SW 1271 (cell line): ENCODE measurements at places on chromosomes 1 and 21.

GRCh38 chr1:21946836-21947587 is 9.9 kb upstream of the HSPG2 start:
- no peak for DNase-seq

- no peak for DNase-seq
These were observed 898.6 kb downstream of the AMY1C start for GRCh38 chr1:104648269-104648691.

GRCh38 chr1:201983380-201983805 is 945 bp downstream of the RNPEP start:
- DNase-seq, result no peak

DNA sequence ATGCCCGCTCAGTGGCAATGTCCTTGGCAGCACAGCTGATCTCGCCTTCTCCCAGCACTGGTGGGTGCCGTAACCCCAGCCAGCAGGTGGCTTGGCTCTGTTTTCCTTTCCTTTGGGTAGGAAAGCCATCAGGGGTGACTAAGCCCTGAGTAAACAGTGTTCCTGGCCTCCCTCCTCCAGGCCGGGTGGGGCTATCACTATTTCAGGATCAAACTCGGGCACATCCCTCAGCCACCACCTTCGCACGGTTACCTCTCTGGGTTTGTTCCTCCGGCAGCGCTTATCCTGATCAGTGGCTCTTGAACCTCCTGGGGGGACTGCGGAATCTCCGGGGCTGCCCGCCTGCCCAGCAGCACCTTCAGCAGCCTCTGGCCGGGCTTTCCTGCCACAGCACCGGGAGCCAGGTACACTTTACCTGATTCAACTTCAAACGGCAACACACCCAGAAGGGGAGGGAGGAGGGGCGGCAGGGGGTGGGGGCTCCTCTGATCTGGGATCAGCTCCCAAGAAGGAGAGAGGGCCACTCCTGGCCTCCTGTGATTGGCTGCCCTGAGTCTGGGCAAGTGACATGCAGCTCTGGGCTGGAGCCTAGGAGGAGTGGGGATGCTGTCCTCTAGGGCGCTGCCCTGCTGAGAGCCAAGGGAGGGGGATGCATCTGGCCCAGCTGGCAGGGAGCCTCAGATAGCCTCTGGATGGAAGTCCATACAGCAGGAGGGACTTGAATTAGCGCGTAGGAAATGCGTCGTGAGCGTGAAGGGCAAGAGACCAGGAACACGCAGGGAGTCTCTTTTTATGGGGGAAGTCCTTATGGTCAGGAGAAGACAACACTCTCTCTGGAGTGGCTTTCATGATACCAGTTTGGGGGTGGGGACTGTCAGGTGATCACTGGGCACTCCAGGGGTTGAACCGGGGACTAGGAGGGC is at the start of gene ASCL5:
ASCL5 (minus strand) TSS at position 353 of the 923 bp plus-strand sequence. CDS start 11,812 bp downstream, outside the sequence.
- no peak for DNase-seq

DNA sequence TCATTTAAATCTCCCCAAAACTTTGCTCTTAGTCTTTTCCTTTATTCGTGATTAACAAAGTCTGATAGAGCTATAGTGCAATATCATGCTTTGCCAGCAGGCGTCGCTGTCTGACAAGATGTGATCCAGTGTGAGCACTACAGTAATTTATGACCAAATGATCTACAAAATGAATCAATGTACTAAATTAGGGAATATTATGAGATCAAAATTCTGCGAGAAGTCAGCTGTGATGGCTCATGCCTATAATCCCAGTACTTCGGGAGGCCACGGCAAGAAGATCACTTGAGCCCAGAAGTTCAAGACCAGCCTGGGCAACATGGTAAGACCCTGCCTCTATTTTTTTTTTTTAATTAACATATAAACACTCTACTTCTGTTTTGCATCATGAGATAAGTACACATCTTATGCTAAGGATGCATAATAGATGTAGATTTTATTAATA is 3.6 kb upstream of the SPSB1 start:
- DNase-seq, result no peak

DNA sequence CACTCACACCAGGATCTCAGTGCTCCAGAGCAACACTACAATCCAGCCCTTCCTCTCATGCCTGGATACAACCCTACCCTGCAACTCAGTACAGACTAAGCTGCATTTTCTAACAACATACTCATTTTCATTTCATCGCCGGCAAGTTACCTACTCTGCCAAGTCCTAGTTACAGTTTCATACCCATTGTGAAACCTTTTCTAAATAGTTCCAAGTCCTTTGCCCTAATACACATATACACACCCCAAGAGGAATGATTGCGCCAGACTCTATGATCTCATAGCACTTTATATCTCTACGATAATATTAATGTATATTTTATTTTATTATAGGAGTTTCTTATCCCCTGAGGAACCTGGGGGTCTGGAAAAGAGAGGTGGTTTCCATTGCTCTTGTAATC is 122.4 kb downstream of the LMX1A start:
- DNase-seq, result no peak

DNA sequence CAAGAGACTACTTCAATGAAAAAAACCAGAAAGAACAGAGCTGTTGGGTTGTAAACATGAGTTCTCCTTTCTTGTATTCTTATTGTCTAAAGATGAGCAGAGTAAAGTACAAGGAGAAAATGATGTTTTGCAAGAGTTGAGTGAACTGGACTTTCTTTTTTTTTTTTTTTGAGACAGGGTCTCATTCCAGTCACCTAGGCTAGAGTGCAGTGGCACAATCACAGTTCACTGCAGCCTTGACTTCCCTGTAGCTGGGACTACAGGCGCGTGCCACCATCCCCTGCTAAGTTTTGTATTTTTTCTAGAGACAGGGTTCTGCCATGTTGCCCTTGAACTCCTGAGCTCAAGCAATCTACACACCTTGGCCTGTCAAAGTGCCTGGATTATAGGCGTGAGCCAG is 7.1 kb upstream of the IVNS1ABP start:
- no peak for DNase-seq

- DNase-seq, result no peak
These were observed 27.7 kb upstream of the LY9 start for GRCh38 chr1:160768295-160768657.

GRCh38 chr1:23403735-23404486 is 20.6 kb downstream of the TCEA3 start:
- peak; percentile 89 for DNase-seq

- no peak for DNase-seq
These were observed 5.5 kb downstream of the PGLYRP3 start for GRCh38 chr1:153307221-153307600.

DNA sequence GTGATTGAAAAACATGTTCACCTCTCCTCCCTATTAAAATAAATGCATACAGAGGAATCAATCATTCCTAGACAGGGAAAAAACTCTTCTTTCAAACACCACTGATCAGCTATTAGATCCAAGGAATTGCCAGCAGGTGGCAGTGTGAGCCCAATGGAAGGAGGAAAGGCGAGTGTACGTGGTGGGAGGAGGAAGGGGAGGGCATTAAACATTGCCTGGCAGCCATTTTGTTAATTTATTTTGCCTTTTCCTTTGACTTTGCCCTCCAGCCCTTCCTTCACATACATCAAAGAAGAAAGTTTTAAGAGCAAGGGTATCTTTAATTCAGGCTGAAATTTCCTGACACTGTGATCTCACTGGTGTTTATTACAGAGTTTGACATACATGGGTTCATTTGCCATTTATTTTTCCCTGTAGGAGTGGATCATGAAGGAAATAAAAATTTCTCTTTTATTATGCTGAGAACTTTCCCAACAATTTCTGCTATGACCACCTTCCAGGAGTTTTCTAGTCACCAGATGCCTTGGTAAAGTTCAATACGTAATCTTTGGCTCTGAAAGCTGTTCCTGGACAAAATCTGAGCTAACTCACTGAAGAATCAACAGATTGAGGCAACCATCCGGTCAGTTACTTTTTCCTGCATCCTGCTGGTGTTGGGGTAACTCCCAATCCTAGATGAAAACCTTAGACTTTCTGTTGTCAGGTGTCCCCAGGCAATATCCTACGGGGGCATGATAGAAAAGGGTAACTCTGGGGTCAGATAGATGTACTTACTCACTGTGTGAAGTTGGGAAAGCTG is 1.9 kb upstream of the GNAI3 start:
- DNase-seq, result peak; percentile 57

DNA sequence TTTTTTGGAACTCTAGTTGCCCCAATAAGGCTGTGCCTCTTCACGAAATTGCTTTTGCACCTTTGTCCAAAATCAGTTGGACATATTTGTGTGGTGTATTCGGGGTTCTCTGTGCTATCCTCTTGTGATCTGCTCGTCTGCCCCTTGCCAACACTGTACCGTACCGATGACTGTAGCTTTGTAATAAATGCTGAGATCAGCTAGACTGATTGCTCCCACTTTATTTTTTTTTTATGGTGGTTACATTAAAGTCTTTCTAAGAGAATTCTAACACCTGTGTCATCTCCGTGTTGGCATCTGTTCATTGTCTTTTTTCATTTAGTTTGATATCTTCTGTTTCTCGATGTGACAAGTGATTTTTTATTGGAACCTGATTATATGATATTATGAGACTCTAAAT is 94.1 kb downstream of the ADARB1 start:
- no peak for DNase-seq

DNA sequence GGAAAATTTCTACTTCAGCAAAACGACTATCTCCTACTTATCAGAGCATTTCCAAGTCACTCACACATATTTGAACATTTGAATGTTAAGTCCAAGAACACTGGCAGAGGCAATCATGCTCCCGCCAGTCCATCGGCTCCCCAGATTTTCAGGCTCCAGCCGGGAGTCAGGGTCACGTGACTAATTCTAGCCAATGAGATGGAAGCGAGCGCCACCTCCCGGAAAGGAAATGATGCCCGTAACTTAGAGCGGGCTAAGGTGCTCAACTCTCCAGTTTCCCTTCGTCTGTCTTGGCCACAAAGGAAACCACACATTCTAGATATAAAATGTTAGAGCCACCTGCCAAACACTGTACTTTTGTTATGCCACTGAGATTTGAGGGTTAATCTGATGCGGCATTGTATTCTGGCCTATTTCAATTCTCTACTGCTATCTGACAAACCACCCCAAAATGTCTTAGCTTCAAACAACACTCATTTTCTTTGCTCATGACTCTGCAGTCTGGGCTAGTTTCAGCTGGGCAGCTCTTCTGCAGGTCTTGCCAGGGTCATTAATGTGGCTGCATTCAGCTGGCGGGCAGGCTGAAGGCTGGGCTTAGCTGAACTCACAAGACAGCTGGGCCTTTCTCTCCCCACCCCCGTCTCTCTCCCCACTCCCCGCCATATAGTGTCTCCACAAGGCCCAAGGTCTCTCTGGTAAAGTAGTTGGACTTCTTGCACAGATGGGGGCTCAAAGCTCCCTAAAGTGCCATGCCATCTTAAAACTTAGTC is 16.5 kb upstream of the LHX4 start:
- no peak for DNase-seq

GRCh38 chr21:37829447-37829846 is 86.8 kb downstream of the KCNJ6 start:
- DNase-seq, result no peak

GRCh38 chr1:109091078-109091838 is 694 bp downstream of the TMEM167B start:
- DNase-seq, result no peak

- no peak for DNase-seq
These were observed 359.0 kb downstream of the RGS7 start for GRCh38 chr1:240998024-240998423.

DNA sequence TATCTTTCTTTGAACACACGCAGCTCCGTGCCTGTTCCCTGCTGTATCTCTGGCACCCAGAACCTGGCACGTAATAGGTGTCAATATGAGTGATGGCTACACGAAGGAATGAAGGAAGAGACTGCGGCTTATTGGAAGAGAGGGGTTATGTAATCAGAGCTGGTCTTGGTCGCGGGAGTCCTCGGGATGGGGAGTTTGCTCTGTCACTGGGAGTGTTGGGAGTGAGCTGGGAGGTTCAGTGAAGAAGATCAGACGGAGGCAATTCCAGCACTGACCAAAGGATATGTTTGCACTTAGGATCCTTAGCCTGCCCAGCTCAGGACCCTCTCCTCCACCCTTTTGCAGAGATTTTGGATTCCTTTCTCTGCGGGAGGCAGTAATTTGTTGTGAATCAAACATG is 709.1 kb downstream of the PTPRU start:
- no peak for DNase-seq

DNA sequence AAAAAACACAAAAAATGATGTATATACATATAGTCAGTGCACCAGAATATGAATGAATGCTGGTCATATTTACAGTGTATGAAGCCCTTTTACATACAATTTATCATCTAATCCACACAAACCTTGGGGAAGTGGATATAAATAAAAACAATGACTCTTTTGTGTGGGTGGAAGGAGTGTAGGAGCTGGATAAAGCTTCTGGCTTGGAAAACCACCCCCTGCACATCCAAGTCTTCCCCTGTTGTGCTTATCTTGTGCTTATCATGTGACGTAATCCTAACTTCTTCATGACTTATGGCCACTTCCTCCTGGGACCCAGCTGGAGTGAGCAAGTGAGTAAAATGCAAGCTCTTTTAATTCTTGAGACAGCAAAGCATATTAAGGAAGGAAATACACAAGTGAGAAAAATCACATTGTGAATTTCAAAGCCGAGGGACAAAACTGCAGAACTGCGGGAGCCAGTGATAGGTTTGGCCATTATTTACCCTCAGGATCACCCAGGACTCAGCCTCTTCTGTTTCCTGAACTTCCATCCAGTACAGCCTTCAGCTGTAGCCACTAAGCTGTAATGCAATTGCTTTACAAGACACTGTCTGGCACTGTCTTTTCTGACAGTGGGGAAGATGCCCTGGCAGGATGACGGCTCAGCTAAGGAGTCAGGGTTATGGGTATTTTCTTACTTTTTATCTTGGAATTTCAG is 104.0 kb upstream of the PPM1J start:
- no peak for DNase-seq

GRCh38 chr1:217109928-217110327 is 386.7 kb upstream of the ESRRG start:
- DNase-seq, result no peak

DNA sequence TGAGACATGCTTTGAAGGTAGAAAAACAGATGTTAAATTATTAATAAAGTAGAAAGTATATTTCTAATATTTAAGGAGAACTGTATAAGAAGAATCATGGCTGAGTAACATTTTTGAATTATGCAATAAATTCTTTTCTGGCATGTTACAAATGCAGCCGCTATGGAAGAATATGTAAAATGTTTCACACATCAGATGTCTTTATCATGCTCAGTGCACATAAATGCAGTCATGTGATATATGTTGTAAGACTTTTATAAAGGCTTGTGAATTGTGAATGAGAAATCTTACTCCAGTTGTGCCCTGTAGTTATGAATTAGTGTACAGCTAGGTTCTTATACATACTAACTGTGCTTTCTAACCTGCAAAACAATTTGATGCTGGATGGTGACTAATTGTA is 53.5 kb downstream of the LRRC8B start:
- DNase-seq, result no peak

DNA sequence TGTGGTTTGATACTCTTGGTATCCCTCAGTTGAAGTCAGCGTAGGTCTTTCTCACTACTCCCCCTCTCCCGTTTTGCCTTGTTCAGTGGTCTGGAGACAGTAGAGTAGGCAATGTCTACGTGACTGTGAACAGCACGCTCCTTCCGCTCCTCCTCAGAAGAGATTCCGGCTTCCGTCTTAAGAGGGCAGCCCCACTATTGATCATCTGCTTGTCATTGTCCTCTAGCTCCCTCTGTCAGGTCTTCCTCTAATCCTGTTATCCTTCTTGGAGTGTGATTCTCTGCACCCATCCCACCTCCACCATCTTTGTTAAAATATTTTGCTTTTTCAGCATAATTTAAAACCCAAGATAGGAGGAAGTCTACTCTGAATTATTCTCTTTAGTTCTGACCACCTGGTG is 129.9 kb upstream of the KCNK2 start:
- DNase-seq, result no peak

- no peak for DNase-seq
These were observed 72.5 kb downstream of the RUNX3 start for GRCh38 chr1:24857507-24858133.

- no peak for DNase-seq
These were observed 889.7 kb downstream of the ADGRL2 start for GRCh38 chr1:82690411-82690810.
